ENCODE measurements at places on chromosomes 4 and X. TPM values are rescaled to one million over a fixed set of nuclear protein-coding genes. Genes with fewer than 3 reads are reported as not detected.

- no peak for DNase-seq
Observed at GRCh38 chr4:140082391-140082755, 71.6 kb downstream of the MAML3 start.

The SAT1 gene
- polyA plus RNA-seq: 210 TPM

GRCh38 chrX:75623535-75623934, 100.7 kb upstream of the ZDHHC15 start:
- no peak for DNase-seq

GRCh38 chr4:13527192-13527980, 16.9 kb downstream of the NKX3-2 start:
- DNase-seq: no peak

The IBSP gene
- polyA plus RNA-seq: not detected

- DNase-seq: peak; percentile 42
Observed at GRCh38 chrX:134908356-134908755, 82.4 kb upstream of the SMIM10 start.

The GLUD2 gene
- 4.2 TPM for polyA plus RNA-seq

DNA sequence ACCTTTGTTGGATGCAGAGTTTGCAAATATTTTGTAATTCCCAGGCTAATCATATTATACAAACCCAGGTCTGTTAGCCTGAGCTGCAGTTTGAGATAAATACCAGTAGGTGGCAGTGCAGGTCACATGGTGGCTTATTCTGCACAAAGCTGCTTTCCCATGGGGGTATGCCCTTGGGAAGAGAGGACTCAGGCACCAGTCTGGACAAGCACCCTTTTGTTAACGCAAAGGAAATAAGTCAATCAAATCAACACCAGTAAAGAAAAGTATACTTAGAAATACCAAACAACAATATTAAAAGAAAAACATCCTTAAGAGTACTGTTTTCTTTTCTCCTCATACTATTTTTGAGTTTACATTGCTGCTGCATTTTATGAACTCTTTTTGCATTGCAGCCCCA, 389.0 kb upstream of the ZFP42 start:
- no peak for DNase-seq

The DCAF4L1 gene
- 0.57 TPM for polyA plus RNA-seq

GRCh38 chrX:30835373-30835772, 53.7 kb downstream of the TAB3 start:
- no peak for DNase-seq

The ASB11 gene
- polyA plus RNA-seq: not detected

GRCh38 chr4:93842601-93843252, 14.2 kb downstream of the ATOH1 start:
- DNase-seq: no peak

The COL25A1 gene
- 18.1 TPM for polyA plus RNA-seq

- peak; percentile 16 for DNase-seq
Observed at GRCh38 chr4:102761296-102761701, 531 bp upstream of the MANBA start.

The RBM46 gene
- not detected for polyA plus RNA-seq

GRCh38 chr4:183589461-183590099, 69.4 kb downstream of the RWDD4 start:
- no peak for DNase-seq

The BMPR1B gene
- polyA plus RNA-seq: 17.3 TPM

- no peak for DNase-seq
Observed at GRCh38 chr4:38924353-38924752, 56.7 kb downstream of the FAM114A1 start.

The SEL1L3 gene
- polyA plus RNA-seq: 21.9 TPM

All from renal pelvis (tissue), 12 donors.